Heart left ventricle (tissue), 16 donors: ENCODE measurements at places on chromosomes 1 and 21. TPM values are rescaled to one million over a fixed set of nuclear protein-coding genes. Genes with fewer than 3 reads are reported as not detected.
A peak's percentile ranks its signal among the peaks of the same experiment; 100 is the strongest.

- no peak for DNase-seq
Measured at GRCh38 chr1:75274920-75275506, 140.8 kb downstream of the LHX8 start.

- no peak for DNase-seq
Measured at GRCh38 chr1:62494137-62494536, 57.3 kb downstream of the USP1 start.

REN gene
- total RNA-seq = not detected

DNA sequence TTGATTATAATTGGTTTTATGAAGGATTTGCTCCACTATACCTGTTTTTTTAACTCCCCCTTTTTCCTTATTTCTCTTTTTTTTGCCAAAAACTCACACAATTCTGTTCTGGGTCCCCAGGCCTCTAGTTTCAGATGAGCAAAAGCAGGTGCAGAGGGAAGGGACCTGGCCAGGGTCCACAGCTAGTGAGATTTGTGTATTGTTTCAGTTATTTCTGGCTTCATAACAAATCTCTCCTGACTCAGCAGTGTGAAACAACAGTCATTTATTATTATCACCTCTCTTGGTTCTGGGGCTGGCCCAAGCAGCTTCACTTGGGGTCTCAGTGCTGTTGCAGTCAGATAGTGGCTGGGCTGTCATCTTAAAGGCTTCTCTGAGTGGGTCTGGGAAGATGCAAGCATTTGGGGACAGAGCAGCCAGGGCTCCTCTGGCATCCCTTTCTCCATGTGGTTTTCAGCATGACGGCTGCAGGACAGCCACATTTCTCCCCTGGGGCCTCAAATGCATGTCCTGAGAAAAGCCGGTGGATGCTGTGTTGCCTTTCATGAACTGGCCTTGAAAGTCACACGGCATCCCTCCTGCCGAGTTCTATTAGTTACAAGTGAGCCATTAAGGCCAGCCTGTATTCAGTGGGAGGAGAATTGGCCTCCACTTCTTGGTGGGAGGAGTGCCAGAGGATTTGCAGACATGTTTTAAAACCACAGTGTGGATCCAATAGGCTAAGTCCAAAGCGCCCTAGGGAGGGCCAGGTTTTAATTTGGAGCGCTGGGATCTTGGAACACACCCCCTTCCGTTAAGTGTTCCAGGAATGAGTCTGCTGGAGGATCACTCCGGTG is 137.1 kb downstream of the CAMTA1 start:
- DNase-seq = peak; percentile 76

AIRE gene
- not detected for total RNA-seq

- DNase-seq = no peak
Measured at GRCh38 chr1:31977385-31978131, 36.1 kb upstream of the KHDRBS1 start.

- DNase-seq = no peak
Measured at GRCh38 chr1:114034567-114035303, 55.5 kb downstream of the OLFML3 start.

- no peak for DNase-seq
Measured at GRCh38 chr21:33780631-33781030, 135.0 kb downstream of the ATP5PO start.

NRIP1 gene
- 17.8 TPM for total RNA-seq

ARID4B gene
- 13.4 TPM for total RNA-seq
